CD4-positive, alpha-beta T cell (primary cell): ENCODE measurements at places on chromosomes 7 and 10.
A peak's percentile ranks its signal among the peaks of the same experiment; 100 is the strongest.

DNA sequence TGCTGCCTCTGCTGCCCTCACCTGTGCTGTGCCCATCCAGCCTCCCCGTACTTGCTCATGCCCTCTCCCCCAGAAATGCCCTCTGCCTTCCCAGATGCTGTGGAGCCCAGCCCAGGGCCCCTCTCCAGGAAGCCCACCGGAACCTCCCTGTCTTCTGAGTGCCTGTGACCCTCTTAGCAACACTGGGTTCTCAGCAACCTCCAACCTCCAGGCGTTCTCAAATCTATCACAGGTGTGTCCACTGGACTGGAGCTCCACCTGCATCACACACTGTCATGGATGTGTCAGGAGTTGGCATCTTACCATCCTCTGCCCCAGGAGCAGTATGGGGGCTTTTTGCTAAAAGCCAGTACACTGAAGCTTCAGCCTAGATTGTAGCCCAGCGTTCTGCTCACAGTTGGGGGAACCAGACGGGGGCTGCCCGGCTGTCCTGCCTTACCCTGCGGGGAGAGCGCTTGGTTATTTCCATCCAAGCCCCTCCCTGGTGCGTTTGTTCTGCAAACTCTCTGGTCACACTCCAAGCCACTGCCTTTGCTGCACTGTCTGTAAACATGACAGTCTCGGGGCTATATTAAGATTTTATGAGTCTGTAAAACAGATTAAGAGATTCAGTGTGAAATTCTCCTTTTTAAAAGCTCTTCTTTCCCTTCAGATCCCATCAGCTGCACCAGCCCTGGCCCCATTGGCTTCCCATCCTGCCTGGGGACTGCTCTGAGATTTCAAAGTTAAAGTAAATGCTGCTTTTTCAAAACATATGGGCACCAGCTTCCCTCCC is 71.3 kb upstream of the CPXM2 start:
- DNase-seq: no peak

- DNase-seq: no peak
These were observed 182.8 kb downstream of the MAD1L1 start for GRCh38 chr7:2049782-2050510.

DNA sequence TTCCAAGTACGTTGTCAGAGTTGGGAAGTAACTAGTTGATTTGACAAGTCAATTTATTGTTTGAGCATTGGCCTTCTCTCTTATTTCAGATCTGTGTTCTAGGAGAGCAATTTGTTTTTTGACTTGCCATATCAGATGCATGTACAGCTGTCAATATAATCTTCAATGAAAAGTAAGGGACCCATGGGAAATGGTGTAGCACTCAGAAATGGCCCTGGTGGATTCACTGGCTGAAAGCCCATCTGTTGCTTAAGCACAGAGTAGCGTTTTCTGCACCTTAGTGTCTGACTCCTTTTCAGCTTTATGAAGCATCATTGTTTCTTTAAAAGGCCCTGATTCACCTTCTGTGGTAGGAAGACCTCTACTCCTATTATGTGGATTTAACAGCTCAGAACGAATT is 10.2 kb downstream of the GARS1 start:
- no peak for DNase-seq

GRCh38 chr7:4054158-4054557 is 627.9 kb upstream of the FOXK1 start:
- no peak for DNase-seq

GRCh38 chr10:100999742-101000126 is at the start of gene LZTS2:
Gene LZTS2, plus strand, starts transcription at chr10:100999808. Its CDS starts 2,731 bp downstream, at chr10:101002539.
- DNase-seq: no peak

DNA sequence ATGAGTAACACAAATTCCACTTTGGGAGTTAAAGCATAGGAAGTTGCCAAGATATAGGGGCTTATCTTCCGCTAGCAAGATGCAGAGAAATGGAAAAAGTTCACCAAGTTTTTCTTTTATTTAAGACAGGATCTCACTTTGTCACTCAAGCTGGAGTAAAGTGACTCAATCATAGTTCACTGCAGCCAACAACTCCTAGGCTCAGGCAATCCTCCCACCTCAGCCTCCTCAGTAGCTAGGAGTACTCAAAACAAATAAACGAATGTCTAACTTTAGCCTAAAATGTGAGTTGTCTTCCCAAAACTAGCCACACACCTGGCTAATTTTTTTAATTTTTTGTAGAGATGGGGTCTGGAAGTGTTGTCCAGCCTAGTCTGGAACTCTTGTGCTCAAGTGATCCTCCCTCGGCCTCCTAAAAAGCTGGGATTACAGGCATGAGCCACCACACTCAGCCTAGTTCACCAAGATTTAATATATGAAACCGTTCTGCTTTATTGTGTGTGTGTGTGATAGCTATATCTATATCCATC is 9.9 kb downstream of the VIM start:
- DNase-seq: no peak

GRCh38 chr7:140039066-140039465 is 23.7 kb downstream of the PARP12 start:
- no peak for DNase-seq

DNA sequence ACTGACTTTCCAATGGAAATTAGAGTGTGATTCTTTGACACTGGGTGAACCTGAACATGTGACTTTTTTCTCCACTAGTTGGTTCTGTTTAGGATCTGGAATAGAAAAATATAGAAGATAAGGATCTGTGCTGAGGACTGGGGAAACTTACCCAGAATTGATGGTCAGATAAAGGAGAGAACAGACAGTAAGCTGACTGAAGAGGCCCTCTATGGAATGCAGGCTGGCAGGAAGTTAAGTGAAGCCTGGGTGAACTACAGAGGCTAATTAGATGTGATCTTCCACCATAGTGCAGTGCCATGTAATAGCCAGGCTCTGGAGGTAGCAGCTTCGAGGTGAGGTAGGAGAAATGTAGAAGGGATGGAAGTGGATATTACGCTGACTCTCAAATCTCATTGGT is 455.3 kb downstream of the PLXDC2 start:
- DNase-seq: no peak

DNA sequence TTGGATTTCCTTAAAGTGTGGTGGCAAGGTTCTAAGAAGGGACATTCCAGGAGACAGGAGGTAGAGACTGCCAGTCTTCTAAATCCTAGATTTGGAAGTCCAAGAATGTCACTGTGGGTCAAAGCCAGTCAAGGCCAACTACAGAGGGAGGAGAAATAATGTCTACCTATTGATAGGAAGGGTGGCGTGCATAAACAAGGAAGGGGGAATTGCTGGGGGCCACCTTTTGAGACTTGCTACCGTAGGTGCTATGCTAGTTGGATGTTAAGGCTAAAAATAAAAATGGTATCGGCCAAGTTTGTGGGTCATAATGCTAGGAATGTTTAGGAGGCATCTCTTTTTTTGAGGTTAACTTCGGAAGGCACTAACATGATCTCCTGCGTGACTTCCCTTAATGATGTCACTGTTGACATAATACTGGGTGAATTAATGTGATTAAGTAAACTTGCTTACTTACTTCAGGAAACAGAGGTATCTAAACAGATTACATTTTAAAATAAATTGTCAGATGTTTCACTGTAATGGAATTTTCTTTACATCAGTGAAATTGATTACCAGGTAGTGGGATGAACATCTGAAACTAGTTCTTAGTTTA is 4.8 kb downstream of the BTRC start:
- DNase-seq: no peak

GRCh38 chr10:14555807-14556206 is 218.9 kb downstream of the FAM107B start:
- no peak for DNase-seq

DNA sequence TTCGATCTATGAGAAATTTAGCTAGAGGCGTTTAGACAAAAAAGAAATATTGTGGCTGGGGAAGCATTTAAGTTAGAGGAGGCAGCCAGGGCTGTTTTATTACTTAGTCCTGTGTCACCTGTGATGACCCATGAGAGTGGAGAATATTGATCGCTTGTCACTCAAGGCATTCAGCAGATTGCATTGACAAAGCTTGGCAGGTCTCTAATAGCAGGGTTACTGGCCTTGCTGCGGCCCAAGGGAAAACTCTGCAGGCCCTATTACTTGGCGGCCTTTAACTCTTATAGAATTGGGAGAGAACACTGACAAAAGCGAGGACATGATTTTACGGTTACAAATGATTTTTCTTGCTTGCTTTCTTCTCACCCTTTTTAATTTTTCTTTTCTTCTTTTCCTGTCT is 473.5 kb downstream of the AUTS2 start:
- no peak for DNase-seq

DNA sequence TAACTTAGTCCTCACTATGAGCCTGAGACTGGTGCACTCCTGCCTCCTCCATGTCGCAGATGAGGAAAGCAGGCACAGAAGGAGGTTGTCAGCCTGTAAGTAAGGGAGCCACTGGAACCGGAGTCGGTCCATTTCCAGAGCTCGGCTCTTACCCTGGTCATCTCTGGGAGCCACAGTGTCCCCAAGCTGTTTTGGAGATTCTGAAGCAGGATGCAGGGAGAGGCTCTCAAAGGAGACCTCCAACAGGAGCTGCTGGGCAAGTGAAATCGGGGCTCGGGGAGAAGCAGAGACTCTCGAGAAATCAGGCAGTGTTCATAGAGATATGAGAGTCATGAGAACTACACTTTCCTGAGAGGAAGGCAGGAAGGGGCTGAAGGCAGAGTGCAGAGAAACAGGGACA is 39.0 kb downstream of the VSTM4 start:
- no peak for DNase-seq

- no peak for DNase-seq
These were observed 2.8 kb upstream of the AHCYL2 start for GRCh38 chr7:129222064-129222463.

- no peak for DNase-seq
These were observed 18.3 kb upstream of the RALA start for GRCh38 chr7:39605087-39605486.

GRCh38 chr7:13749636-13750035 is 239.8 kb downstream of the ETV1 start:
- DNase-seq: no peak

- DNase-seq: no peak
These were observed 31.0 kb upstream of the ARID5B start for GRCh38 chr10:61870526-61870895.

GRCh38 chr10:125055446-125055845 is 104.9 kb downstream of the CTBP2 start:
- no peak for DNase-seq

GRCh38 chr10:28970231-28970630 is 292.9 kb downstream of the BAMBI start:
- DNase-seq: no peak

DNA sequence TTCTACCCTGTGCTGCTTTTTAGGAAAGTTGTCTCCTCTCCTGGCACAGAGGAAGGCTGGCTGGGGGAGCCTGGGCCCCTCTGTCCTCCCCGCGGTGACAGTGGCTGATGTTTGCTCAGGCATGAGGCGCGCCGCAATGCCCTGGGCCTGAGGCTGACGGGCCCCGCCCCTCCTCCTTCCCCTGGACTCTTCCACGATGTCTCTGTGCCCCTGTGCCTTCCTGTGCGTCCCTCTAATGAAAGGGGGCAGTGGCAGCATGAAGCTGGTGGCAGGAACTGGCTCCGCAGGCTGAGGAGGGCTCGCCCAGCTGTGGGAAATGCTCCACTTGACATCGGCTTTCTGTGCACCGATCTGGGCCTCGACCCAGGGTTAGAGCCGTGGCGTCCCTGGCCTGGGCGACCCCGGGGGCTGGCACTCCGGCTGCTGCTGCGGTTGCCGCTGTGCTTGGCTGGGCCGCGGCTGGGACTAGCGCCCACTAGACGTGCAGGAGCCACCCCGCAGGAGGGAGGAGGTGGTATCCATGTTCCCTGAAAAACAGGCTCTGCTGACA is 67.9 kb downstream of the ZNF680 start:
- DNase-seq: no peak

DNA sequence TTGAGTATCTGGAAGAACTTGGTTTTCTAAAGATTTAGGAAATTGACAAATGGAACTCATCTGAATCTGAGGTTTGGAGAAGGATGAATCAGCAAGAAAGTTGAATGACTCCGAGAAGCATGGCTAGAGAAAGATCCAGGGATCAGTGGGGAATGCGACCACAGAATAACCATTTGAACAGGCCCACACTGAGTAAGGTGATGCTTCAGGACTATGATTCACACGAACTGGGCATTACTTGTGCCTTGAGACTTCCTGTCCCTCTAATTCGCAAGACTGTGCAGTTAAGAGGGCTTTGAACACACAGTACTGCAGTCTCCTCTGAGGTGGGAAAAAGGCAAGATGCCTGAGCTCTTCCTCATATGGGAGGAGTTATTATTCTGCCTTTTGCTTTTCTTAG is 395.5 kb upstream of the POM121L12 start:
- no peak for DNase-seq

DNA sequence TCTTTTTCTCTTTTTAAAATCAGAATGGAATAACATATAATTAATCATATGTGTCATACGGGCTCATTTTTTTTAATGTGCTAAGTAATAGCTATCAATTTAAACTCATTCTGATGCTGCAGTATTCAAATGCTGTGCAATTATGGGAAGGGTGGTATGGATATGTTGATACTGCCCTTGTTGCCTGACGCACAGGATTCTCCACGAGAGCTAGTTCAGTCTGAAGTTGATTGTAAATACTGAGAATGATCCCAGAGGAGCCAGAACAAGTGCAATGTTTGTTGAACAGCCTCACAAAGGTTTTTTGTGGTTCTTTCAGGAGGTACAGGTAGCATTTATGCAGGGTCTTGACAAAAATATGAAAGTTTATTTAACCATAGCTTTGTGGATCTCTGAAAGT is 13.4 kb downstream of the NPY start:
- no peak for DNase-seq

DNA sequence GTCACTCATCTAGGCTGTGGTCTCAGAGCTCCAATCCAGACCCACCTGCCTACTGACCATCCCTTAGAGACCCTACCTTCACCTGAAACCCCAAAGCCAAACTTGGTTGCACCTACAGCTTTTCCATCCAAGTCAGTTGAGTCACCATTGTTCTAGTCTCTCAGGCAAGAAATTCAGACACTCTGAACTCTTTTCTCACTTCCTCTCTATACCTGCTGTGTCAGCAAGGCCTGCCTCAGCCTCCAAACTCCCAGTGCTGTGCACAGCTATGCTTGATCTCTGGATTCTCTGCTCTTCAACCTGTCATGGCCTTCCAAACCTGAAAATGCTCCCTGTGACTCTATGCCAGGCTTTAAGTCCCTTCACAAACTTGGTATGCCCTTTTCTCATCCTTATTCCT is 47.4 kb upstream of the MTURN start:
- DNase-seq: no peak

DNA sequence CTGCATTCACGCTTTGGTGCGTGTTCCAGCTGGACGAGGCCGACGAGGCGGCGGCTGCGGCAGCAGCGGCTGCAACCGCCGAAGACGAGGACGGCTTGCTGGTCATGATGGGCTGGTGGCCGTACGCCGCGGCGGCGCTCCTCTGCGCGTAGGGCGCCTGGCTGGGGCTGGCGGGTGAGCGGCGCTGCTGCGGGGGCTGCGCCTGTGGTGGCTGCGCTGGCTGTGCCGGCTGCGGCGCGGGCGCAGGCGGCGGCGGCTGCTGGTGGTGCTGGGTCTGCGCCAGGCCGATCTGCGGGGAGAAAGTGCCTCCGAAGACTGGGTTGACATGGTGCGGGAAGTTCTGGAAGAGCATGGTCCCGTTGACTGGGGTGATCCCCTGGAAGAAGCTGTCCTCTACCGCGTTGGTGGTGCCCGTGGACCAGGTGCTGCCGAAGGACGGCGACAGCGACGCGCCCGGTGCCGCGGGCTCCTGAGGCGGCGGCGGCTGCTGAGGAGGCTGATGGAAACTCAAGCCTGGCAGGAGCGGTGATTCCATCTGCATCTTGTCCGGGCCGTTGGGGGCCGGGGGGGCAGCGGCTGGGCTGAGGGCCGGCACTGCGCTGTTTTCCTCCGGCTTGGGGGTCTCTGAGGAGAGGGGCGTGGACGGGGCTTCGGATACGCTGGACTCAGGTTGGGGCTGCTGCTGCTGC is 51.1 kb downstream of the CPEB3 start:
- peak; percentile 60 for DNase-seq

GRCh38 chr7:23419845-23420244 is 50.4 kb downstream of the IGF2BP3 start:
- no peak for DNase-seq
